Hindlimb muscle (tissue), 1 donor: ENCODE measurements at places on chromosomes 7 and 10.

DNA sequence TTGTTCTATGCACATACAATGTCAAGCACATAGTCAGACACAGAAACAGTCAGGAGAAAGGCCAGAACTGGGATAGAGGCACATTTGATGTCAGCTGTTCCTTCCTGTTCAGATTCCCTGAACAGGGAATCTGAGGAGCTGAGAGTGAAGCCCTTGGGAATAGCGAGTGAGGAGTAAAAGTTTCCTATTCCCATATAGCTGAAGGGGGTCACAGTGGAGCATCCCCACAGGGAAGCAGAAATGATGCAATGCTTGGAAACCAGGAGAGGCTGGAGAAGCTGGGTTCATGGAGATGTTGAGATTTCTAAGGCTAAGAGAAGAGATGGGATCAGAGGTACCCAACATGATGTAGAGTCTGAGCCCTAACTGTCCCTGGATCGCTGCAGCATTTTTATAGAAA is 11.3 kb upstream of the PRXL2A start:
- DNase-seq, result no peak

DNA sequence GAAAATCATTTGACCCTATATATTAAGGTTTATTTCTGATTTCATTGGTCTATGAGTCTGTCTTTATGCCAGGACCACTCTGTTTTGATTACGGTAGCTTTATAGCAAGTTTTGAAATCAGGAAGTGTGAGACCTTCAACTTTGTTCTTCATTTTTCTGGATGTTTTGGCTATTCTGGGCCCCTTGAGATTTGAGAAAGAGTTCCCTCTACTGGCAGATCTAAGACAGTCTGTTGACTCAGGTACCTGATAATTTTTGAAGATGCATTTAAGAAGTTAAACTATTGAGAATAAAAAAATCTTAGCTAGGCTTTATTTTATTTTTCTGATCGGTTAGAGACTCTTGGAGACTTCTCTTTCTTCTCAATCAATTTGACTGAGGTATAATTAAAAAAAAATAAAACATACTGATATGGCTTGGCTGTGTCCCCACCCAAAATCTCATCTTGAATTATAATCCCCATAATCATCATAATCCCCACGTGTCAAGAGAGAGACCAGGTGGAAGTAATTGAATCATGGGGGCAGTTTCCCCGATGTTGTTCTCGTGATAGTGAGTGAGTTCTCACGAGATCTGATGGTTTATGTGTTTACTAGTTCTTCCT is 209.2 kb downstream of the SNX10 start:
- DNase-seq, result no peak

DNA sequence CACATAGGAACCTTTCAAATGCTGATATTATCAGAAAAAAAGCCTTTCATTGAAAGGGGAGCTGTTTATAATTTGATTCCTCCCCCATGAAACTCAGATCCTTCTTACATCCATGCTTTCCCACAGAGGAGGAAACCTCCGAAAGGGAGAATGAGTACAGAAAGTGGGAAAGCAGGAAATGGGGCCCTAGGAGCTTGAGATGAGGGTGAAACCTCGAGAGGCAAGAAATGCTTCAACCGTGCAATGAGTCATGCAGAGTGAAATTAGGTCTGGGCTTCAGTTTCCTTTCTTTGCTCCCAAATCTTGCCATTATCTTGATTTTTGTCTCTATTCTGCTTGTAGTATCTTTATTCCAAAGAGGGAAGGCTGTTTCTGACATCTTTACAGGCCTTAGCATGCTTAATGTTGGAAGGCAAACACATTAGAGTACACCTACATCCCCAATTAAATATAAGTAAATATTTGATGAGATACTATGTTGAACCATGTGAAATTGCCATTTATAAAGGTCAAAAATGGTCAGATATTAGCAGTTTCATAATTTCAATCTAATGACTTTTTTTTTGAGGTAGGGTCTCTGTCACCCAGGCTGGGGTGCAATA is 79.1 kb downstream of the NAMPT start:
- no peak for DNase-seq

DNA sequence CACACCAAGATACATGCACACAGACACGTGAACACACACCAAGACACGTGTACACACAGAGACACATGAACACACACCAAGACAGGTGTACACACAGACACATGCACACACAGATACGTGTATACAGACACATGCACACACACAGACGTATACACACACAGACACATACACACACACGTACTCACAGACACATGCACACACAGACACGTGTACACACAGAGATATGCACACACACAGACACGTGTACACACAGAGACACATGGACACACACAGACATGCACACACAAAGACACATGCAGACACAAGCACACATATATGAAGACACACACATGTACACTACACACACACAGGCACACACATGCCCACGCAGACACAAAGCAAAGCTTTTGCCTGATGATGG is 134.6 kb downstream of the TCERG1L start:
- DNase-seq, result no peak

- DNase-seq, result no peak
These were observed 25.9 kb downstream of the ELFN1 start for GRCh38 chr7:1695800-1696454.

- DNase-seq, result no peak
These were observed 526 bp downstream of the SFRP5 start for GRCh38 chr10:97771055-97771891.

DNA sequence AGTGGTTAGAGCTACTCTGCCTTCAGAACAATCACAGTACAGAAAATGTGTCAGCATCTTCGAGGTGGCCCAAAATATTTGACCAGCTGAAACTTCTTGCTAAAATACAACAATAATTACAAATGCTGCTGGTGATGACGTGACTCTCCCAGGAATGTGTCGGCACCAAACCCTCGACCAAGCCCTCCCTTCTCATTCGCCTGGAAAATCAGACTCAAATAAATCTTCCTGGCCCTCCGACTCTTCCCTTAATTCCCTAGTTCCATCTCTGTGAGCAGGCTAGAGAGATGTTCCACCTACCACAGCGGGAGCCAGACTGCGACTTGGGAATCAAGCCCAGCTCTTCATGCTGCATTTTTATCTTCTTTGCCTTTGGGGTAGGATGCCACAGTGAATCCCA is 4.1 kb downstream of the PRSS2 start:
- no peak for DNase-seq

DNA sequence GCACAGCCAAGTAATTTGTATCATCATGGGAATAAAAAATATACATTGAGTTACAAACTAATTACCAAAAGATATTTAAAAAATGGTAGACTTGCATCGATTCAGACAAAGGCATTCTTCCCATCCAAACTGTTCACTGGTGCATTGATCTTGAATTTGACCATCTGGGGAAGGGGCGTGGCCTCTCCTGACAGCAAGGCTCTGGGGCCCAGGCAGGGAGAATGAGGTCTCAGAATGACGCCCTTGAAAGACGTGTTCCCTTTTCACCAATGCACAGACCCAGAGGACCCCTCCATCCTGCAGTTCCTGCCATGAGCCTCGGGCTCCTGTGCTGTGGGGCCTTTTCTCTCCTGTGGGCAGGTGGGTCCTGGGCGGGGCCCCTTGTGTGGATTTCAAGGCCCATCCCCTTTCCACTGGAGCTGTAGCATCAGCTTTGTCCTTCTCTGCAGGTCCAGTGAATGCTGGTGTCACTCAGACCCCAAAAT is 91.1 kb upstream of the PRSS58 start:
- DNase-seq, result no peak
